Activated T-cell treated with anti-CD3 and anti-CD28 coated beads for 24 hours (primary cell): ENCODE measurements at places on chromosomes 3 and 15.

DNA sequence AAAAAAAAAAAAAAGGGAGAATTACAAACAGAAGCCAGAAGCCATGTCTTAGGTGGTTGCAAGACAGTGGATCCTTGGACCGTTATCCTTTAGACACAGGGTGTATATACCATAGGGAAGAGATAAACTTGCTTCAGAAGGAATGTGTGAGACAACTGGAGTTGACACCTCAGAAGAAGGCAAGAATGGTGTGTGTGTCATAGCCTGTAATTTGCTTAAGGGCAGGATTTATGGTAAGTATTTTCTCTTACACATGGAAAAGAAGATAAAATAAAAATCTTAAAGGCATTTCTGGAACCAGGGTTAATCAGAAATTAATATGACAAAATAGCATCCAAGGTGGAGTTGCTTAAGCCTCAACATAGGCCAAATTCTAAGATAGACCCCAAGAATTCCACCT, 19.3 kb upstream of the DNAJC19 start:
- no peak for DNase-seq

DNA sequence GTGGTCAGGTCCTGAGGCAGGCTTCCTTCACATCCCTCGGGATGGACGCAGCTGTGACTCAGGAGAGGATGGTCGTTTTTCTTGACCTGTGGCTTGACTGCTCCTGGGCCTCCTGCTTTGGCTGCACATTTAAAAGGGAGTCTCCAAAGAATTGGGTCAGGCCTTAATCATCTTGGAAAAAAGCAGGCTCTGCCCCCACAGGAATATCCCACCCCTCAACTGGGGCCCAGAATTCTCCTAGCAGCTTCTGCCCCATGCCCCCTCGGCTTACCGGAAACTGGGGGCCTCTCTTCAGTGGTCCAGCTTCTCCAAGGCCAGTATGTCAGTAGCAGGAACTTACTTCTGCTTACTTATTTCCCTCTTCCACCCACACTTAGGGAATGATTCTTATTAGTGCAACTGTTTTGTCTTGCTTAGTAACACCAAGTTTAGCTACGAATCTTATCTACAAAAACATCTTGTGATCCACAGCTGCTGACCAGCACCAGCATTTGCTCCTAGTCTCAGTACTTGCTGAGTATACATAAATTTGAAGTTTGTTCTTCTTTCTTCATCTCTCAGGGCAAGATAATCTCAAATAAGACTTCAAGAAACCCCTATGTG, 35.7 kb downstream of the ATG7 start:
- no peak for DNase-seq

GRCh38 chr3:25433106-25433505, 5.0 kb downstream of the RARB start:
- DNase-seq = no peak

DNA sequence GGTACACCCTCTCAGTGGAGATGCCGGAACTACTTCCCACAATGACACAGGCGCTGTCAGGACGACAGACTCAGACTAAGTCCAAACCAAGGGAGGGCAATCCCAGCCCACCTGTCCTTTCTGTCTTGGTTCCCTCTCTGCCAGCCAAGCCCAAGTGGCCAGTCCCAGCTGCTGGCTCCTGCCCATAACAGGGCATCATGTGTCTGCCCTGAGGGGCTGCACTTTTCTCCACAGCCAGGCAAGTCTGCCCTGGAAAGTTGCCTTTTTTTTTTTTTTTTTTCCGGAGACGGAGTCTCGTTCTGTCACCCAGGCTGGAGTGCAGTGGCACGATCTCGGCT, 20.0 kb upstream of the BCL2A1 start:
- no peak for DNase-seq

- no peak for DNase-seq
These were observed 88.1 kb upstream of the THRB start for GRCh38 chr3:24582431-24583403.

GRCh38 chr15:34160735-34161134, 49.2 kb downstream of the KATNBL1 start:
- DNase-seq = no peak

GRCh38 chr3:112794622-112795172, 52.0 kb downstream of the CD200R1L start:
- DNase-seq = no peak

GRCh38 chr3:99644017-99644416, 5.6 kb downstream of the COL8A1 start:
- no peak for DNase-seq

- DNase-seq = no peak
These were observed 88.2 kb upstream of the NTRK3 start for GRCh38 chr15:88344786-88345185.

DNA sequence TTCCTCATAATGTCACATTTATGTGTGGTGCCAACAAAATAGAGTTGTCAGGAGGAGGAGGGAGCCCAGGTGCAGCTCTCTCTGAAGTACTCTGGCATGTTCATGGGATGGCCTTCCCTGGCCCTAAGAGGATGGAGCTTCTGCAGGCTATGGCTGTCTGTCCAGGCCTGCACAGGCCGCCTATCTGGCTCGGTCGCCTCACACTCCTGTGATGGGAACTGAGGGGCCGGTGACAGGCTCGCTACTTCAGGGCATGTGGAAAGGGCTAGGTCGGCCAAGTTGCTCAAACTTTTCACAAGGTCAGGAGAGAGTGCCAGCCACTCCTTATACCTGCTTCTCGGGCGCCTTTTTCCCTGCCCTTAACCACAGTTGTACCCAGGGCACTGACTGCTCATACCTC, 51.1 kb downstream of the SOX14 start:
- no peak for DNase-seq

DNA sequence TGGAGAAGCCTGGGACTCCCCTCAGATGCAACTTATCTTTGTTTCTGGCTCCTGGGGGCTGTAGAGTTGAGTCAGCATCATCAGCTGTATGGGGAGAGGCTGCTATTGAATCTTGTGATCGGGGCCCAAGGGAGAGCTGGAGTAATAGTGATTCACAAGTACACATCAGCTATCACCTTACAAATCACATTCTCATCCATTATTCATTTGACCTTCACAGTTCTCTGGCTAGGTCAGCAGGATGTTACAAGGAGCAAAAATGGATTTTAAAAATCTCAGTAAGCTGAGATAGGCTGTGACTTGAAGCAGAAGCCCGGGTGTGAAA, 175.0 kb downstream of the OPA1 start:
- no peak for DNase-seq

- no peak for DNase-seq
These were observed 137.9 kb downstream of the SUCLG2 start for GRCh38 chr3:67516496-67516895.

GRCh38 chr3:196774848-196775422, 35.3 kb downstream of the PAK2 start:
- DNase-seq = no peak
